ENCODE measurements at places on chromosomes 12 and 14. TPM values are rescaled to one million over a fixed set of nuclear protein-coding genes. Genes with fewer than 3 reads are reported as not detected.

DNA sequence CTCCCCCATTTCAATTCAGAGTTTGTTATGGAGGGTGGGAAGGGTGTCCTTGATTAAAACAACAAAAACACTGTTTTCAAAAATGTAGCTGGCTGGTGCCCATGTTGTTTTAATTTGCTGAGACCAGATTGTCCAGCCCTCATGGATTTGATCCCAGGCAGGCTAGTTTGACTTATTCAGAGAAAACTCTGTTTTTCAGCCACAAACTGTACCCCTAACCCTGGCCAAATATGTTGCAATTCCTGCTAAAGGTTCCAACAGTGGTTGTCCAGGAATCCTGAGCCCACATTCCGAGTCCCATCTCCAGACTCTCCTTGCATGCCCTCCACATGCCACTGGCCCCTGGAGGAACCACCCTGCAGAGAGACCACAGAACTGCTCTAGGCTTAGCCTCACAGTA is 36.0 kb downstream of the MAP1LC3B2 start:
- DNase-seq, result no peak

- no peak for DNase-seq
Observed at GRCh38 chr12:120132054-120132836, 15.7 kb upstream of the RAB35 start.

DNA sequence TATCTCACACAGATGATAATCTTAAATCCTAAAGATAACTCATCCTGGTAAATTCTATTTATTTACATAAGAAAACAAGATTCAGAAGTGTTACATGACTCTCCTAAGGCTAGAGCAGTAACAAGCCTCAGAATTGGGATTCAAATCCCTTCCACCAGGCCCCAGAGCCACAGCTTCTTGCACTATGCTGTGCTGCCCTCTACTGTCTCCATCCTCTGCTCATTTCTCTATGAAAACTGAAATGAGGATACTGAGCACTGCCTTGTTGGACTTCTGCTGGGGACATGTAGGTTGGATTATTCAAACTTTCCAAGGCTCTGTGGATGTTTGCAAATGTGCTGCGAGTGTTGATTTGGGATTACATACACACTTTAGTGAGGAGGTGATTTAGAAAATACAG is 23.5 kb upstream of the C12orf50 start:
- DNase-seq, result no peak

NR1H4 gene
- polyA plus RNA-seq, result 6.7 TPM

PIANP gene
- polyA plus RNA-seq, result 3.7 TPM

DNA sequence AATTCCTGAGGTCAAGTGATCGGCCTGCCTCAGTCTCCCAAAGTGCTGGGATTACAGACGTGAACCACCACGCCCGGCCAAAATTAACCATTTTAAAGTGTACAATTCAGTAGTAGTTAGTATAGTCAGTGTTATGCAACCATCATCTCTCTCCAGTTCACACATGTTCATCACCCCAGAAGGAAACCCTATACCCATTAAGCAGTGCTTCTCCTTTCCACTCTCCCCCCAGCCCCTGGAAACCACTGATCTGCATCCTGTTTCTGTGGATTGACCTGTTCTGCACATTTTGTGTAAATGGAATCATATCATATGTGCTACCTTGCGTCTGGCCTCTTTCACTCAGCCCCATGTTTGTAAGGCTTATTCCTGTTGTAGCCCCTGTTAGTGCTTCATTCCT is 52.2 kb downstream of the PHETA1 start:
- no peak for DNase-seq

DNA sequence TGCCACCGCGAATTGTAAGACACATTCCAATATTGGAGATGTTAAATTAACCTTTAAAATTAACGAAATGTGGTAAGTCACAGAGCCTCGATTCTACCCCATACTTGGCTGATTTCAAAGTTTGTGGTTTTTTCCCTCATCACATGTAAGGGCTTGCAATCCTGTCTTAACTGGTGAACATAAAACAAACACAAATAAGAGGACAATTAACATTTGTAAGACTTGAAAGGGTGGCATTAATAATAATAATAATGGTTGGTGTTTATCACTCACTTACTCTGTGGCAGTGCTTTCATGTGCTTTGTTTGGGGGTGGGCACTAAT is 26.6 kb downstream of the PPFIBP1 start:
- DNase-seq, result no peak

DNA sequence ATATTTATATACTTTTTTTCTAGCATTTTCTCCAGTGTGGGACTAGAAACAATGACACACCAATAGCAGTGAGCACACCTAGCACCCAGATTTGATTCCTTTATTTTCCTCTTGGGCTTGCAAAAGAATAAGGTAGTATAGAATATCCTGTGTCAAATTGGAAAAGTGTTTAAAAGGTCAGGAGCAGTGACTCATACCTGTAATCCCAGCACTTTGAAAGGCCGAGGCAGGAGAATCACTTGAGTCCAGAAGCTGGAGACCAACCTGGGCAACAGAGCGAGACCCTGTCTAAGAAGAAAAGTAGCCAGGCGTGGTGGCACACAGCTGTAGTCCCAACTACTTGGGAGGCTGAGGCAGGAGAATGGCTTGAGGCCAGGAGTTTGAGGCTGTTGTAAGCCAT is 53.8 kb upstream of the SGPP1 start:
- DNase-seq, result no peak

DNA sequence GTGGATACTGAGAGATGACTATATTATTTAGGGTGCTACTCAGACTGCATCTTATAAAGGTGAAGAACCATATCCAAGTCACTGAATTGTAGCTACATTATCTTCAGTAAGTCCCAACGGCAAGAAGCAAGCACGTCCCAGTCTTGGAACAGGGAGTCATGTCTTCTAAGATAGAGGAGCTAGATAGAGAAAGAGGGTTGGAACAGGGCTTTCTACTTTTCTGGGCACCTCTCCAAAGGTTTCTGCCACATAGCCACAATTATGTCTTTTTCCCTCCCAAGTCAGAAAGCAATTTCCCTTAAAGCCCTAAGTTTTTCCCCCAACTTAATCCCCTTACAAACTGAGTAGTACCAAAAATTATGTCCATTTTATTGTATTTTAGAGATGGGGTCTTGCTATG is 22.4 kb downstream of the MAPK1IP1L start:
- no peak for DNase-seq

COX8C gene
- not detected for polyA plus RNA-seq

- peak; percentile 25 for DNase-seq
Observed at GRCh38 chr12:13941258-13942249, 39.8 kb downstream of the GRIN2B start.

GRCh38 chr12:46456356-46457334 is 84.1 kb upstream of the SLC38A2 start:
- no peak for DNase-seq

COPS7A gene
- polyA plus RNA-seq, result 61.7 TPM

DNA sequence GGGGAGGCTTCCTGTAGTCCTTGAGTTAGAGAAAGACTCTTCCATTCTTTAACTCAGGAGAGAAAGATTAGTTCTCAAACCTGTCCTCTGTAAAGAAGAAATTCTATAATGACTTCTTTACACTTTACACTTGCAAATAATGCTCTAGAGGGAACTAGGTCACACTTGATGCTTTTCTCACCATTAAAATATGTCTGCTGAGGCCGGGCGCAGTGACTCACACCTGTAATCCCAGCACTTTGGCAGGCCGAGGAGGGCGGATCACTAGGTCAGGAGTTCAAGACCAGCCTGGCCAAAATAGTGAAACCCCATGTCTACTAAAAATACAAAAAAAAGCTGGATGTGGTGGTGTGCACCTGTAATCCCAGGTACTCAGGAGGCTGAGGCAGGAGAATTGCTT is 6.3 kb downstream of the NTN4 start:
- no peak for DNase-seq

DNA sequence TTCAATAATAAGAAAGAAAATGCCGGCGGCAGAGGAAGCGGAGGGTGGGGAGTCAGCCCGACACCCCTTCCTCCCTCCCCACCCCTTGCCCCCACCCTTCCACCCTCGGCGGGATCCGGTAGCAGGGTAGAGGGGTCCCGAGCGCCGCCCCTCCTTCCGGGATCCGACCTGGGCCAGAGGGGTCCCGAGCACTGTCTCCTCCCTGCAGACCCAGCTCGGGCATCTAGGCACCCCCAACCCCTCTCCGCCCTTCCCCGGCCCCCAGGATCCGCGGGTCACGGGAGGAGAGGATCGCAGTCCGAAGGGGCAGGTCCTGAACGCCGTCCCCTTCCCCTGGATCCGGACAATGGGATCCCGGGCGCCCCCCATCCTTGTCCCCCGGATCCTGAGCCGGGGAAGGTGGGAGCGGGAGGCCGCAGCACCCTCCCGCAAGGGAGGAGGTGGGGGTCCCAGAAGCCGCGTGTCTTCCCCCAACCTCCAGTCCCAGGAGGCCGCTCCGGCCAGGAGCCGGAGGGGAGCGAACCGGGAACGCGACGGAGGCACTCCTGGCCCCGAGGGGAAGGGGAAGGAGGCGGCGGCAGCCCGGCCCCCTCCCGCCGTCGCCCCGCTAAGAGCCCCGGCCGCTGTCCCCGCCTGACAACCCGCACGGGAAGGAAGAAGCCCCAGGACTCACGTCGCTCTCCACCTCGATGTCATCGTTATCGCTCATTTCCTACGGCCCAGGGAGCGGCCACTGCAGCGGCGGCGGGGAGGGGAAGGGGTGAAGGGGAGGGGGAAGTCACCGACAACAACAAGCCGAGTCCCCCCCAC is 481 bp downstream of the MAX start:
- DNase-seq, result no peak

PRB4 gene
- polyA plus RNA-seq, result not detected

- DNase-seq, result no peak
Observed at GRCh38 chr14:96225745-96226151, 21.1 kb downstream of the BDKRB2 start.

DNA sequence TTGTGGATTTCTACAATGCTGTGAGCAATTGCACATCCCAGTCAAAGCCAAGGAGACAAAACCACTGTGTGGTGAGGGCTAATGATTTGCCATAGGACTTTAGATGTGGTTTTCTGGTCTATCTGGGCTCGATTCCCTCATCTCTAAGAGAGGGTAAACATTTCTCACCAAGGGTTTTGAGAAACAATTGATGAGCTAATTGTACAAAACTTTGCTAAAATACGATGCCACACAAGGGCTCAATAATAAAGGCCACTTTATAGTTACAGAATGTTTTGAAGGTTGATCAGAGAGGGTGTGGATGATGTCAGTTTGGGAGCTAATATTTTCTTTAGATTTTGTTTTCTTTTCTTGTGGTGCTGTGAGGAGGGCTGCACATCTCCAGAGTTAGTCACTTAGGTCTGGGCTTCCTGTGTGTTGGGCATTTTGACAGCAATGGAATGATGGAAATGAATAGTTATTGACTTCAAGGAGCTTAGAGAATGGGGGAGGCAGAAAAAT is 60.8 kb upstream of the SLC38A4 start:
- DNase-seq, result no peak

STYK1 gene
- 0.23 TPM for polyA plus RNA-seq

DNA sequence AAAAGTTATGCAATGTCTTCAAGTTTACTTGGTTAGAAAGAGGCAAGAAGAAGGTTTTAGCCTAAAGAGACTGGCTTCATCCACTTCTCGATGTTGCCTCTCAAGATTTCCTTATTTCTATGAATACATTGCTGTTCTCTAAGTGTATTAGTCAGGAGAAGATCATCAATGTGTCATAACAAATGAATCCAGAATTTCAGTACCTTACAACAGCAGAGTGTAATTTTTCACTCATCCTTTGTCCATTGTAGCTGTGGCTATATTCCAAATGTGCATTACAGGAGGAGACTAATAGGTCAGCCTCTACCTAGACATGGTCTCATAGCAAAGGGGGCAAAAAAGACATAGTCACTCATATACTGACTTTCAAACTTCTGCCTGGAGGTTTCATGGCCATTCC is 579.1 kb downstream of the PRKD1 start:
- no peak for DNase-seq

PLEKHG3 gene
- not detected for polyA plus RNA-seq

EIF2B2 gene
- polyA plus RNA-seq, result 53.1 TPM

ARID2 gene
- 20.5 TPM for polyA plus RNA-seq

PRH1 gene
- 6.2 TPM for polyA plus RNA-seq

DNA sequence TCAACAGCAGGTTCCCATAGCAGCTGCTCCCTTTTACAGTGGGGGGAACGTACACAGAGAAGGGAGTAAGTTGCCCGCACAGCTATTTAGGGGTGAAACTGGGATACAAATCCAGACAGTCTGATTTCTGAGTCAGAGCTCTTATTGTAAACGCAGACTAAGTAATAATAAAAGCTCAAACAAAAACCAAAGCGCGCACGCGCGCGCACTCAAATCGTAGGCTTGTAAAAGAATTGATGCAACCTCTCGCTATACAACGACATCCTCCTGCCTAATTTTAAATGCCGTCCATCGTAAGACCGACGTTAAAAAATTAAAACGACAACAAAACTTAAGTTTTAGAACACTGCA is 747 bp upstream of the DACT1 start:
- peak; percentile 82 for DNase-seq

TAS2R31 gene
- 0.80 TPM for polyA plus RNA-seq

CEP83 gene
- 13.5 TPM for polyA plus RNA-seq

DNA sequence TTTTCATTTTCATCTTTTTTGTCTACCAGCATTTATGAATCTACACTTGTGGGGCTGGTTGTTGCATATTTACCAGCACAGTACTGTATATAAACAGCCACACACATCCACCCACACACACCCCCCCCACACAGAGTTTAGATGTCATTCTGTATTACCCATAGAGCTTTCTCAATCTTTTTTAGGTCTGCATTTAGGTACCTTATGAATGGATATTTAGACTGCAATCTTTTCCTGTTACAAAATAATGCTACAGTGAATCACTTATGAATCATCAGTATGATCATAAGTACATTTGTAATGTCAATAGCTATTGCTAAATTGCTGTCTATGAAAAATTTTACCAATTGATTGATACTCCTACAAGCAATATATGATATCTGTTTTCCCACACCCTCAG is 67.3 kb upstream of the STK38L start:
- no peak for DNase-seq

GRCh38 chr12:13046964-13047363 is 2.8 kb downstream of the FAM234B start:
- no peak for DNase-seq

SPRYD3 gene
- 21.1 TPM for polyA plus RNA-seq

RPGRIP1 gene
- polyA plus RNA-seq, result not detected

ZBTB1 gene
- polyA plus RNA-seq, result 37.8 TPM

DNA sequence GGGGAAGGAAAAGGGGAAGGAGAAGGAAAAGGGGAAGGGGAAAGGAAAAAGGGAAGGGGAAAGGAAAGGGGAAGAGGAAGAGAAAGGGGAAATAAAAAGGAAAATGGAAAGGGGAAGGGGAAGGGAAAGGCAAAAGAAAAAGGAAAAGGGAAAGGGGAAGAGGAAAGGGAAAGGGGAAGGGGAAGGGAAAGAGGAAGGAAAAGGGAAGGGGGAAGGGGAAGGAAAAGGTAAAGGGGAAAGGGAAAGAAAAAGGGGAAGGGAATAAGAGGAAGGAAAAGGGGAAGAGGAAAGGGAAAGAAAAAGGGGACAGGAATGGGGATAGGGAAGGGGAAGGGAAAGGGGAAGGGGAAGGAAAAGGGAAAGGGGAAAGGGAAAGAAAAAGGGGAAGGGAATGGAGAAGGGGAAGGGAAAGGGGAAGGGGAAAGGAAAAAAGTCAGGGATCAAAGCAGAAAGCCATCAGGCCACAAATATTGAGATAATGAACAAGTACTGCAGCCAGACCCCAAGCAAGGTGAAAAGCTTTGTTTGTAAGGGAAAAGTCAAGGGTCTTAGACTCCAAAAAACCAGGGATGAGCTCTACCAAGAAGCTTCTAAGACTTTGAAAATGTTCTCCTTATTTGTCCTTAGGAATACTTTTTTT is 20.0 kb downstream of the DICER1 start:
- no peak for DNase-seq
